ENCODE measurements at places on chromosomes 5 and 9.

DNA sequence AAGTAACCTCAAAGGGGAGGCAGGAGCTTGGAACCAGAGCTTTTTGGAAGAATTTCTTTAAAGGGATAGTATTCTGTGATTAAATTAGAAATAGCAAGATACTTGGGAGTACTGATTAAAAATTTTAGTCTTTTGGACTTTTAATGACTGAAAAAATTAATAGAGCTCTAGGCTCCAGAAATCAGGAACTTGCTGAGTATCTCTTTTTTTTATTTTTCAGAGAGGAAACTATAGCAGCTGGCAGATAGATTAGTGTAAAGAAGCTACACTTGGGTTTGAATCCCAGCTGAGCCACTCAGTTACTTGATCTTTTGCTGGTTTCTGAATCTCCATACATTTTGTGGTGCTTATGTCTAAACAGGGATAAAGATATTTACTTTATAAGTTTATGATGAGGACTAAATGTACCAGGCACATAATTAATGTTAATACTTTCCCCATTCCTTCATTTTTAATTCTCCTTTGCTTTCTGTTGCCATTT is 94.2 kb upstream of the TNC start:
- DNase-seq = no peak

- DNase-seq = no peak
These were observed 28.7 kb upstream of the MEGF9 start for GRCh38 chr9:120742951-120743416.

DNA sequence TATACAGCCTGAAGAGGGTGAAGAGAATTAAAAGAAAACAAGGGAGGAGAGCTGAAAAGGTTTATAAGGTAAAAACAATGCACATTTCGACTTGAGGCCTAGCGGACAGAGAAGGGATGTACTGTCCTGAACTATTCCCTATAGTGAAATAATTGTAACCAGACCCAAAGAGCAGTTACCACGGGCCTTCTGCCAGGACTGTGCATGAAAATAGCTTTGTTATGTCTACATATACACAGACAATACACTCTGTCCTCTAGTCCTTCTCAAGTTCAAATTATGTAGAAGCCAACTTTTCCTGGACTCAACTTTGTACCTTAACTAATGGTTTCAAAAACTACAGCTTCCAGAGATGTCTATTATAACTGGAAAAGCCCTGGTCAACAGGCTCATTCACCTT is 223.7 kb downstream of the PCSK5 start:
- no peak for DNase-seq

DNA sequence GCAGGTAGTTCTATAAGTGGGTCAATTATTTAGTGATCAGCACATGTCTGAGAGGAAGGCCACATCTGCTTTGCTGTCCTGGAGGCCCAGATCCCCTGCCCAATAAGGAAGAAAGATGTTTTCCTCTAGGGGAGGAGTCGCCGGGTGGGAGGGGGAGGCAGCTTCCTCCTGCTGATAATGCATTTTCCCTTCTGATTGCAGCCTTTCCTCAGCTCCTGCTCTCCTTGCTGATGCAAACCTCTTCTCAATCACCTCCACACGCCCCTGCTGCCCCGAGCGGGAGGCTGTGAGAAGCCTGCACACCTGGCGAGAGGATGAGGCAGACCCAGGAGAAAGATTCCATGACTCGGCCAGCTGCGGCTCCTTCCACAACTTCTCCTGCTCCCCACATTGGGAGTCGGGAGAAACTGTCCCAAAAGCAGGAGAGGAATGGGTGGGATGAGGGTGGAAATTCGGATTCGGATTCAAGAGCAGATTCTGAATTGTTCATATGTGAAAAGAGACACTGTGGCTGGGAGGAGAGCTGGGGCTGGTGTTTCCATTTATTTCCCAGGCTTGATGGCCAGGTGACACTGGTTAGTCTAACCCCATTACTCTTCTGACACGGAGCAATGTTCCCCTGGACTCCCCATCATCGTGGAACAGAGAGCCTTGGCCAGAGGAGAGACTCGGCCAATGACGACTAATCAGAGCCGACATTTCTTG is 6.8 kb upstream of the NTNG2 start:
- no peak for DNase-seq

DNA sequence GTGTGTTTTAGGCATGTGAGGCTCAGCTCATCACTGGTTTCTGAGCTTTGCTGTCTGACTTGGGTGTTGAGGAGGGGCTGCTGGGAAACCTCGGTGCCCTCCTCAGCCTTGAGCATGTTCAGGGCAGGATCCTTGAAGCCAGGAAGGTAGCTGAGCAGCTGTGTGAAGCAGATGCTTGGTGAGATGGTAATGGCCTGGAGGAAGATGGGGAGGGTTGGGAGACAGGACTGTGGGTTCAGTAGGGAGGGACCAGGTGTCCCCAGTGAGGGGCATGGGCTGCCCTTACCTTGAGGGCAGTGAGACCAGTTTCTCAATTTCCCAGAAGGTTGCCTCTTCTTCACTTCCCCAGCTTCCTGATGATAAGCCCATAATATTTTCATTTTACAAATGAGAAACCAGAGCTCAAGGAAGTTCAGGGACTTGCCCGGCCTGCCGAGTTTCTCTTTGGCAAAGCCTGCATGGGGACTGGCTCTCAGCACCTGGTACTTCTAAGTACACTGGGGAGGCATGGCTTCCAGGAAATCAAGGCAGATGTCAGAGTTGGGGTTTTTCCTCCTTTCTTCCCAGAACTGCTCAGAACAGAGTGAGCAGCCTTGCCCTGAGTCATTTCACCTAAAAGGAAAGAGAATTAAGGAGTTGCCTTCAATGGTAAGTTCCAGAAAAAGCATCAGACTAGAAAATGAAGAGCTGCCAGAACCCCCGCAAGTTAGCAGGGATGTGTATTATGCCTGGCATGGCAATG is 225.7 kb downstream of the MAST4 start:
- DNase-seq = no peak

GRCh38 chr9:110064803-110065202 is 143.2 kb downstream of the C9orf152 start:
- no peak for DNase-seq

DNA sequence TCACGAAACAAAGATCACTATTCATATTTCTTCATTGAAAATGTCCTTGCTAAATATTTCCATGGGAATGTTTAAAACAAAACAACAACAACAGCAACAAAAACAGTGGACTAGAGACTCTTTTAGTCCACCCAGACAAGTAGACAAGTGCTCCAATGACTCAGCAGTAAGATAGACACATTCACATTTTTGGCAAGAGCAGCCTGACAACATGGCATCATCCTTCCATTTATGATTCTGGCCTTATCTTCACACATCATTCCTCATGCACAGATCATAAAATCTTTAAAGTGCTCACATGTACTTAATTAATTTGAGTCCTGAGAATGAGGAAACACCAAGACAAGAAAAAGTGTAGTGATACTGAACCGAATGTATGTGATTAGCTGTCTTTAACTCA is 132.6 kb upstream of the PDE4D start:
- DNase-seq = no peak

DNA sequence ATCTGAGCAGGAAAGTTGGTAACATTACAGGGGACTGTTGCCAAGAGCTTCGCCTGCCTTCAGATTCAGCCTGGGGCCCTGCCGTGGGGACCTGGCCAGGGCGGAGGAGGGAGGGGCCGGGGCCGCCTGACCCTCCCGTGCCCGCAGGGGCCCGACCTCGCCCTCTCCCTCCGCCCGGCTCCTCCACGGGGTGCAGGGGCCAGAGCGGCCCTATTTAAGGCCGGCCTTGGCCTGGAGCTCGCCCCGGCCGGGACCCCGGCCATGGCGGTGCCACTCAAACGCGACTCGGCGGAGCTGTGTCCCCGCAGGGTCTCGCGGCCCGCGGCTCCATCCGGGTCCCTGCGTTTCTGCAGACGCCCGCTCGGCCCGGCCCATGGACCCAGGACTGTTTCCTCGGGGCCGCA is 757 bp downstream of the TMEM250 start:
- DNase-seq = no peak

DNA sequence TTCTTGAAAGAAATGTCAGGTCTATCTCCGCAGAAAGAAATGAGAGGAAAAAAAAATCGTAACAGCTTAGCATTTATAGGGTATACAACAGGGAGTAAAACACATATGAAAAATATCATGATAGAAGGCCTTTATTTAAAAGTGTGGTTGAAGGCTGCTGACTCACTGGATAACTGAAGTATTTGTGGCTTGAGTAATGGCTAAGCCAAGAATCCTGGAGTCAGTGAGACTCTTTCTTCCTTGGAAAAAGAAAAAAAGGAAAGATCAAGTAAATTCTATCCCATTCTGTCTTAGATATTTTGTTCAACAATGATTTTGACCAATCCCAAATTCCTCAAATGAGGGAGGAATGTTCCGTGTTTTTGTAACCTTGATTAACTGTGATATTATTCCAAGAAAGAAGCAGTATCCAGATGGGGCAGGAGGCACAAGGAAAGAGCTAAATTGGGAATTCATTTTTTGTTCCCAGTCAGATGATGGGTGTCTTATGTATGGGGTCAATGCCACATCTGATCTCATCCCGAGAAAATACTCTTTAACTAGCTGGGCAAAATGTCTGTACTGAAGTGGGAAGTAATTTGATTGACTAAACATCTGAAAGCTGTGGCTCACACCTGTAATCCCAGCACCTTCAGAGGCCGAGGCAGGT is 64.3 kb upstream of the MYO10 start:
- DNase-seq = no peak

GRCh38 chr5:88660947-88661805 is 221.8 kb downstream of the MEF2C start:
- no peak for DNase-seq

DNA sequence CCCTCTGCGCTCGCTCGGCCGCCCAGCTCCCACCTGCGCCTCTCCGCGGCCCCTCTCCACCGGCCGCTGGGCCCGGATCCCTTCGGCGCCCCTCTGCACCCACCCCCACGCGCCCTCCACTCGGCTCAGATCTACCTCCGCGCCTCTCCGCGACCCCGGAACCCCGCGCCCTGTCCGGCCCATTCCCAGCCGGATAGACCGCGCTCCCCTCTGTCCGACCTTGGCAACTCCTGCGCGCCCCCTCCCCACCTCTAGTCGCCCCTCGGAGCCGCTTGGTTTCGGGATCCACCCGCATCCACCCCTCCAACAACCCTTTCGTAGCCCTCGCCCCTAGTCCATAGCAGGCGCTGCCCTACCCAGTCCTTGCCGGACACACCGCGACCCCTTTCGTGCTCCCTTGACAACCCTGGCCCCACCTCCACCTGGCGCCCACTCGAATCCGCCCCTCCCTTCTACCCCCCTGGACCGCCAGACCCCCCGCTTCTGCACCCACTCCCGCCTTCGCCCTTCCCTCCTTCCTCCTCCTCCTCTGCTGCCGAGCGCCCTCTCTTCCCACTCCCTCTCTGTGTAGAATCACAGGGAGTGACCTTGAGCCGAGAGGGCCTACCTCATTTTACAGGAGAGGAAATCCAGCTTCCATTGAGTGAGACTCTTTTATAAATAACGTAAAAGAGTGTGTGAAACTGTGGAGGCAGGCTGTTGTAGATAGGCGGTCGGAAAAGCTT is 525 bp upstream of the AK3 start:
- DNase-seq = no peak

GRCh38 chr9:109190151-109190550 is 23.1 kb upstream of the FRRS1L start:
- no peak for DNase-seq

DNA sequence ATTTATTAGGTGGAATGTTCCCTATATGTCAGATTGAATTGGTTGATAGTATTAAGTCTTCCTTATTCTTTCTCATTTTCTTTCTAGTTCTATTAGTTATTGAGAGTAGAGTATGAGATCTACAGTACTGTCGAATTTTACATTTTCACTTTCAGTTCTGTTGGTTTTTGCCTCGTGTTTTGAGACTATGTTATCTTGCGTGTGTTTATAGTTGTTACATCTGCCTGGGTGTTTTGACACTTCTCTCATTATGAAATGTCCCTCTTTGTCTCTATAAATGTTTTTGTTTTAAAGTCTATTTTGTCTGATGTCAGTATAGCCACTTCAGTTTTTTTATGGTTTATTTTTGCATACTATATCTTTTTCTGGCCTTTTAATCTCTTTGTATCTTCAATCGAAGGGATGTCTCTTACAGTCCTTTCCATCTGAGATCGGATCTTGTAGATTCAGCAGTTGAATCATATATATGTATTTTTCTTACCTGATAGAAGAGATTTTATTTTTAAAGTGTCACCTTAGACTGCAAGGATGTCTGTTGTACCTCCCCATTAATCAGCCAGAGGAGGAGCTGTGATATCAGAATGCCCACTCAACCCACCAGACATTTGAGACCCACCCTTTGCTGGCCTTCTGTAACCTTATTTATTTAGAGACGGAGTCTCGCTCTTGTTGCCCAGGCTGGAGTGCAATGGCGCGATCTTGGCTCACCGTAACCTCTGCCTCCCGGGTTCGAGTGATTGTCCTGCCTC is 20.7 kb downstream of the EHMT1 start:
- no peak for DNase-seq

GRCh38 chr9:37443566-37443965 is 21.1 kb downstream of the GRHPR start:
- DNase-seq = no peak

DNA sequence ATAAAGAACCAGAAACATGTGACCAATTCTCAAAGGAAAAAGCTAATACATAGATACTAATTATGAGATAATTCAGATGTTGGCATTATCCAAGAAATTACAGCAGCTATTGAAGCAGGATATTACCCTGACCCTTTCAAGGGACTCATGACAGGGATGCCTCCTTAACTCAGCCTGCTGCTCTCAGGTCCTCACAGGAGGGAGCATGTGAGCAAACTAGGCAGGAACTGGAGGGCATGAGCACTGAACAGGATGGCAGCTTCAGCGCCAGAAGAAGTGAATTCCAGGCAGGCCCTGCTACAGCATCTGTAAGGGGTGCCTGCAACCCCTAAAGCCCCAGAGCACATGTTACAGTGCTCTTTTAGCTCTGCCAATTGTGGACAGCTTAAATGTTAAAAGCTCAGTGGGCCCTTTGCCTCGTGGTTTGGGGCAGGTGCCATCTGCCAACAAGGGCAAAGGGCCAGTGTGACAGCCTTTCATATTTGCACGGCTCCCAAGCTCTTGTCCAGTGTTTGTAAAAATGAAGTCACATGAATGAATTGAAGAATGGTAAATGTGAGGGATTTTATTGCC is 464.7 kb upstream of the COX7C start:
- DNase-seq = no peak

GRCh38 chr9:127136081-127136879 is 13.8 kb upstream of the ANGPTL2 start:
- no peak for DNase-seq

- DNase-seq = no peak
These were observed 2244.0 kb upstream of the ACO1 start for GRCh38 chr9:30140407-30140806.

All from naive B cell (primary cell).